ENCODE measurements at places on chromosomes 12 and 14.
A peak's percentile ranks its signal among the peaks of the same experiment; 100 is the strongest.

- no peak for DNase-seq
Measured at GRCh38 chr12:59119676-59120075, 199.4 kb upstream of the LRIG3 start.

- no peak for DNase-seq
Measured at GRCh38 chr14:81662570-81663197, 129.0 kb upstream of the SEL1L start.

DNA sequence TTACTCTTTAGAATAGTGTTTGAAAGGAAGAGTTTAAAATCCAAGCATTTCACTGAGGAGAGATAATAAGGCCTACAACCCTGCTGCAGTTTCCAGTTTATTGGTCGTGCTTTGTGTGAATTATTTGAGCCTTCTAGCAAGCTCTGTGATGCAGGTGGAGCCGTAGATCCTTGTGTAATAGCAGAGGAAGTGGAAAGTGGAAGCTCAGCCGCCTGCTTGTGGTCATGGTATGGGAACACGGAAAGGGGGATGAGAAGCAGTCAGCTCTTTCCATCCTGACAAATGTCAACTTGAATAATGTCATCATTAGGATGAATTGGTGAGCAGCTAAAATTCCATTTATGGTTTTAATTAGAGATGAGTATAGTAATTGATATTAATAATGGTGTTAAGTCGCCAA, 29.1 kb downstream of the SYNE2 start:
- DNase-seq = no peak

- DNase-seq = no peak
Measured at GRCh38 chr12:50728417-50728816, 35.5 kb upstream of the ATF1 start.

DNA sequence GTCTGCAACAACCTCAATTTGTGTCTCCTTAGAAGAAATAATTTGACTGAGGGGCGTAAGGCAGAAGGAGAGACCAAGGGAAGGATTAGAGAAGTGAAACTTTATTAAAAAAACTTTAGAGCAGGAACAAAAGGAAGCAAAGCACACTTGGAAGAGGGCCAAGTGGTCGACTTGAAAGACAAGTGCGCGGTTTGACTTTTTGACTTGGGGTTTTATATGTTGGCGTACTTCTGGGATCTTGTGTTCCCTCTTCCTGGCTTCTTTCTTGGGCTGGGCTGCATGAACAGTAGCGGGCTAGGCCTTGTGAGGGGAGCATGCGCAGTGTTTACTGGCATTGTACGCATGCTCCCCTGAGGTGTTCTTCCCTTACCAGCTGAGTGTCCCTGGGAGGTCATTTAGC, 369.3 kb upstream of the DCN start:
- no peak for DNase-seq

DNA sequence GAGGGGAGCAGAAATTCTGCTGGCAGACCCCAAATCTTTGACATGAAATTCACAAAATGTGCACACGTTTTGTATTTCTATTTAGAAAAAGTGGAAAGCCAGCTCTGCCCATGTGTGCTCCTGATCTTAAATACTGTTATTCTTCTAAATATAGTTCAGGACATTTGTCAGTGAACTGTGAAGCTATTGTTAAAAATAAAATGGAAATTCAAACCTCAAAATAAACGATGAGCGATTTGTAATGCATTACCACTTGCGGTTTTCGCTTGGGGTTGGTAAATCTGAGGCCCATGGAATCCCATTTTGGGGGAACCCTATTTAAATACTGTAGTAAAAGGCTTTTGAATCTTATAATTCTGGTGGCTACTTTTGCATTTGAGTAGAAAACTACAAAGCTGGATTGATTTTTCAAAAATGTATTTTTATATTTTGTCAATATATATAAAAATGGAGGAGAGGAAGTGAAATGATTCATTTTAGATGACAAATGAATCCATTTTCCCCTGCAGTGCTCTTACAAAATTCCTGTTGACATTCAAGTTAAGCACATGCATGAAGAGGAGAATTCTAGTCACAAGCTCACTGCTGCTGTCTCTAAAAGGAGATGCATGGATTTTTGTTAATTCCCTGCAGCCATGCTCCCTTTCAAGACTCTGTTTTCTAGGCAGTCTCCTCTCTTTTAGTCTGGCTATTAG, 47.1 kb downstream of the FLRT2 start:
- no peak for DNase-seq

DNA sequence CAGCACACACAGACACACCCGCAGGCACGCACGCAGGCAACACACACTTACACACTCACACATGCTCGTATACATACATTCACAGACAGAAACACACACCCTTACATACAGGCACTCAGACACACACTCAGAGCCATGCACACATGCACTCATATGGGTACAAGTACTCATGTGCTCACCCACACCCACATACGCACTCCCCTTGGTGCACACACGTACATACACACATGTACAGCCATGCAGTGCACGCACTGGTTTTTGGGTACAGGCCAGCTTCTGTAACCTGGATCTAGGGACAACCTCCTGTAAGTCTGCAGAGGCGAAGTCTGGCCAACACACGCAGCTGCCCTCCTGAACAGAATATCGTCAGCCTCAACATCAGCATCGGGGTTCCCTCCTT, 221.3 kb upstream of the RTL1 start:
- DNase-seq = no peak

DNA sequence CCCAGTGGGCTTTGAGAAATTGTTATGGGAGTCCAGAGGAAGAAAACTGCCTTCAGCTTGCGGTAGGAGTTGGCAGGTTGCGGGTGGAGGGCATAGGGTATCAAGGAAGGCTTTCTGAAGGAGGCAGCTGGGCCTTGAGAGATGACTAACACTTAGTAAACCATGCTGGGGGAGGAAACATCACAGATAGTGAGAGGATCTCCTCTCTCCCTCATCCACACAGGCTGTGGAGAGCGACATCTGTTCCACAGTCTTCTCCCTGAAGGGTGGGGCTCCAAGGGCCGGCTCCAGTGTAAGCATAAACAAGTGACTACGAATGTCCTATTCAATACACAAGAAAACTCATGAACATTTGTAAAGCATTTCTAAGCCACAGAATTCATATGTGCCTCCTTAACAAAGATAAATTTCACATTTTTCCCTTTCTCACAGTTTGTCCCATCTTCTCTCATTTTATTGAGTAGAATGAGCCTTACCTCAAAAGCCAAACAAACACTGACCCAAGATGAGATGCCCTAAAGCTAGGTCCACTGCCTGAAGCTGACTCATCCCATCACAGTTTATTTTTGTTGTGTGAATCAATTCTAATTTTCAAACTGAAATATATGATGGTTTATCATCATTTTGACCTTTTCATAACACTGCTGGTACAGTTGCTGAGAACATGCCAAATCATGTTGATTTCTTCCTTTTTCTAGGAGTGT, 227.9 kb downstream of the SLC25A21 start:
- DNase-seq = no peak

- no peak for DNase-seq
Measured at GRCh38 chr12:54413284-54414190, 5.5 kb downstream of the ITGA5 start.

GRCh38 chr12:19234171-19234704, 104.7 kb downstream of the PLEKHA5 start:
- no peak for DNase-seq

GRCh38 chr14:21087294-21088091, 11.0 kb downstream of the ZNF219 start:
- DNase-seq = no peak

GRCh38 chr14:74945261-74945851, 10.0 kb downstream of the PGF start:
- peak; percentile 47 for DNase-seq

- DNase-seq = no peak
Measured at GRCh38 chr14:35261774-35262173, 30.4 kb upstream of the PSMA6 start.

- DNase-seq = no peak
Measured at GRCh38 chr14:56310643-56311042, 192.4 kb downstream of the PELI2 start.

DNA sequence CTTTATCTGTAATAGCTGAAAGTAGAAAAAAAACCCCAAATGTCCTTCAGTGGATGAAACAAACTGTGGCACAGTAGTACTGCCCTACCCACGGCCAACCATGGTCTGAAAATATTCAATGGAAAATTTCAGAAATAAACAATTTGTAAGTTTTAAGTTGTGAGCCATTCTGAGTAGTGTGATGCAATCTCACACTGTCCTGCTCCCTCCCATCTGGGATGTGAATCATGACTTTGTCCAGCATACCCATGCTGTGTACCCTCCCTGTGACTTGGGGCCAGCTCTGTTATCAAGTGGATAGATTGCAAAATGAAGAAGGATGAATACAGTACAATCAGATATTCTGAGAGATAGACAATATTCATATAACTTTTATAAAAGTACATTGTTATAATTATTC, 106.2 kb downstream of the SMOC1 start:
- no peak for DNase-seq

- DNase-seq = no peak
Measured at GRCh38 chr14:106837870-106838269, 1311.5 kb downstream of the TMEM121 start.

GRCh38 chr12:69459477-69459876, 10.7 kb upstream of the FRS2 start:
- no peak for DNase-seq

DNA sequence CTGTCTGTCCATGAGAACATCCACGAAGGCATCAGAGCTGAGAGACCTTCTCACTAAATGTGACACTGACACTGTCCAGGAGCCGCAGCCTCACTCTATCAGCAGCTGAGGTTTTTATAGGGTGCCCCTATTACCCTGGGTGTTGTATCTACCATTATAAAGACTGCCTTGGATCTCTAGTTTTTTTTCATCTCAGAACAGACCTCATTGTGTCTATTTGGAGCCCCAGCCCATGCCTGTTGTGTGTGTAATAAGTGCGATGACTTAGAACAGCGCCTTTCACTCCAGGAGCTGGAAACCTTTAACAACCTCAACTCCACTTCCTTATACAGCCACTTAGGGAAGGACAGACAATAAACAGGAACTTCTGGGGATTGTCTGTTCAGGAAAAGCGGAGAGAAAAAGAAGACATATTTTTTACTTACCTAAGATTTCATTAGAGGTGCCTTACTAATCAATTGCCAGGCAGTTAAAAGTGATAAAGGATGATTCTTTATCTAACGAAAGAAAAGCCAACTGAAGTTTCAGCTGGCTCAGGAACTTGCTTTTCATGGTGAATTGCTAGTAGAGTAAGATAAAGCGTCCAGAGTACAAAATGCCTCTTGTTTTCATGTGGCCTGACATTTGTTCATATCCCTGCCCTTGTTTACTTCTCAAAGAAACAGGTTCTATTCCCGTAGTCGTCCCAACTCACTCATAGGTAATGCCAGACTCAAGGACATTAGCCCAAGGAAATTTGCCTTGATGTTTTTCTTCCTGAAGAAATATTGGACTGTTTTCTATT, 420.6 kb downstream of the RAD51B start:
- no peak for DNase-seq

DNA sequence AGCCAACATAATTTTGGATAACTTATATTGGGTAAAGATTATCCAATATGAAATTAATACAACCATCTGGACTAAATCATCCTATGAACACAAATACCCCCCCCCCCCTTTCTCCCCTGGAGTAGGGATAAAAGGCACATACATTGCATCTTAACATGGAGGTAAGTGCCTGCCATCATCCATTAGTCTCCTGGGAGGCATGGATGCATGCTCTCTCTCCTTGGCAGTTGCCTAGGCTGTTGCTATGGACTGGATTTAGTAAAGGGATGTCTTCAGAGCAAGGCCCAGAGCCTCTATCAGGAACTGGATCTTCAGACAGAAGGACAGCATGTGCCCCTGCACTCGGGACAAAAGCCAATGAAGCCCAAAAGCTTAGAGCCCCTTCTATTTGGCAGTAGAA, 40.6 kb downstream of the SMOC1 start:
- no peak for DNase-seq

- DNase-seq = no peak
Measured at GRCh38 chr12:12331896-12332295, 18.1 kb downstream of the MANSC1 start.

DNA sequence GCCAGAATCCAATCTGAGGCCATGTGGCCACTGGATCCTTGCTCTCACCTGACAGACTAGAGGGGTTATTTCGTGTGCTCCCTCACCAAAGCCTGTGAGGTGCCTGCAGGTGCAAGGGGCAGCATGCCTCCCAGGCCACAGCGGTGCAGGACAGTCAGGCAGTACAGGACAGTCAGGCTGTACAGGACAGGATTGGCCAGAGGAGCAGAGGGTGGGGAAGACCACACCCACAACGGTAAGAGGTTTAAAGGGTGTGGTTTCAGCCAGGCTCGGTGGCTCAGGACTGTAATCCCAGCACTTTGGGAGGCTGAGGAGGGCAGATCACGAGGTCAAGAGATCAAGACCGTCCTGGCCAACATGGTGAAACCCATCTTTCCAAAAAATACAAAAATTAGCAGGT, 3.1 kb upstream of the BRF1 start:
- no peak for DNase-seq

DNA sequence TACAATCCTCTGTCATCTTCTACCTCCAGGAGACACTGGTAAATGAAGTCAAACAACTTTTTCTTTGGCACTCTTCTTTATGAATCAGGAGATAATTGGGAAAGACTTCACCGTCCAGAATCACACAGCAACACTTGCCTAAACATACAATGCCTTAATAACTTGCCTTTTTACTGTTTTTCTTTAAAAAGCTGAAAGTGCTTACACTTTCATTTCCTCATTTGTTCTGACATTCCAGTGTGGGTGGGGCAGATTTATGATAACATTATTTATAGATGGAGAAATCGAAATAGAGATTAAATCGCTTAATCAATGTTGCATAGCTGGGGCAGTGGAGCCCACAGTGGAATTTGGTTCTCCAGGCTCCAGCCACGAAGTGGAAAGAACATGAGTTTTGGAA, 2.8 kb upstream of the FRS2 start:
- DNase-seq = no peak

- no peak for DNase-seq
Measured at GRCh38 chr12:50151047-50151687, 16.0 kb downstream of the CERS5 start.

Data from hematopoietic multipotent progenitor cell treated with erythropoietin and hydrocortisone succinate and interleukin-3 and kit ligand, for 15 days (in vitro differentiated cells).